ENCODE measurements at places on chromosomes 7 and 10. TPM values are rescaled to one million over a fixed set of nuclear protein-coding genes. Genes with fewer than 3 reads are reported as not detected.

DNA sequence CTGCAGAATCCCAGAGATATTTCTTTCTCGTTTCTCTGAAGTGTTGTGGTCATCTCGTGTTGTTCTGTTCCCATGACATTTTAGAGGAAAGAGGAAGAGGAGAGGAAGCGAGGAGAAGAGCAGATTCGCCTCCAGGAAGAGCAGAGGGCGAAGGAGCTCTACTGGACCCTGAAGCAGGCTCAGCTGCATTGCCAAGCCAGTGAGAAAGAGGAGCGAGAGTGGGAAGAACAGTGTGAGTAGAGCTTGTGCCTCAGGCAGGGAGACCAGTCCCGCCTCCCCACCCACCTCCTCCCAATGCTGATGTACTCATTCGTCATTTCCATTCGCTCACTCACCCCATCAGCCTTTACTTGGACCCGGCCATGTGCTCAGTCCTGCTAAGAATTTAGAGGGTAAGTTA is 50.8 kb downstream of the SH2D4B start:
- DNase-seq, result no peak

GRCh38 chr7:67916571-67917436 is 920.2 kb downstream of the TYW1 start:
- no peak for DNase-seq

GRCh38 chr7:33744293-33745075 is 160.9 kb upstream of the BMPER start:
- DNase-seq, result no peak

The HABP2 gene
- 0.48 TPM for total RNA-seq

The IKZF5 gene
- 3.1 TPM for total RNA-seq

DNA sequence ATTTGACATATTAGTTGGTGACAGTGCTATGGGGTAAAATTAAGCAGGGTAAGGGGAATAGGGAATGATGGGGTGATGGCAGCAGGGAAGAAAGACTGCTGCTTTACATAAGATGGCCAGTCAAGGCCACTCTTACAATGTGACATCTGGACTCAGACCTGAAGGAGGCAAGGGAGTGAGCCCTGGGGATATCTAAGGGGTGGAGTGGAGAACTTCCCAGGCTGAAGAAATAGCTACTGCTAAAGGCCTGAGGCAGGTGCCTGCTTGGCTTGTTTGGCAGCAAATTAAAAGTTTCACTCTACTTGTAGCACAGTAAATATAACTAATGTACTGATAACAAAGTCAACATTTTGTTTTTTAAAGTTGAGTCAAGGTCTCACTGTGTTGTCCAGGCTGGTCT is 93.5 kb downstream of the IDE start:
- DNase-seq, result no peak

DNA sequence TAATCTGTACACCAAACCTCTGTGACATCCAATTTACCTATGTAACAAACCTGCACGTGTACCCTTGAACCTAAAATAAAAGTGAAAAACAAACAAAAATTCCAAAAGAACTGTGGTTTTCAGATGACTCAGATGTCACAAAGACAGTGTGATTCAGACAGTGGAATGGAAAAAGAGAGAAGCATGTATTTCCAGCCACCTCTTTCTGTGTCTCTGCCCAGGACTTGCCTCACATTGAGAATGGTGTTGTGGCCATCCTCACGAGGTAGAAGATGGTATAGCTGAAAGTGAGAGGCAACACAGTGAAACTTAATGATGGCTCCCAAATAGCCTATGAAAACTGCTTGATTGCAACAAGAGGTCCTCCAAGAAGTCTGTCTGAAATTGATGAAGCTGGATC is 78.0 kb downstream of the ARL5B start:
- DNase-seq, result no peak
